ENCODE measurements at places on chromosomes 11 and 22.

DNA sequence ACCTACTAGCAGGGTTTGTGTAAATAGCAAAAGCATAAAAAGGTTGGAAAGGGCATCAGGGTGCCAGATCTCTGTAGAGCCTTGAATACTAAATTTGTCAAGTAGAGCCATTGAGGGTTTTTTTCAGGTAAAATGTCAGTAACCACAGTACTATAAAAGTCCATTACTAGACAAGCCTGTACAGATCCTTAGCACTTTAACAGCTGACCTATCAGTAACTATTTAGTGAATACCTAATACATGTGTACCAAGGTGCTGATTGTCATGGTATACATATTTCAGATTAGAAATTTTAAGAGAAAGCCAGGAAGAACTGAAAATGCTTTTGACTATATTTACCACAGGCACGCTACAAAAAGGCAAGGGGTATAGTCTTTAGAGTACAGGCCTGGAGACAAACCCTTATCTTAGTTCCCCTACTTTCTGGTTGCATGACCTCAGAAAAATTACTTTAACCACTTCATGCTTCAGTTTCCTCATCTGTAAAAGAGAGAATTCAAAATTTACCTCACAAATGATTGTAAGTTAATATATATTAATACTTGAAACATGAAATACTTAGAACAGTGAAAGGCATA, 57.9 kb downstream of the RAB38 start:
- no peak for DNase-seq

- DNase-seq: no peak
Measured at GRCh38 chr22:39253435-39254070, 8.8 kb upstream of the PDGFB start.

GRCh38 chr11:106271686-106272085, 194.2 kb downstream of the AASDHPPT start:
- DNase-seq: no peak

GRCh38 chr22:34688825-34689224, 377.1 kb upstream of the ISX start:
- DNase-seq: no peak

DNA sequence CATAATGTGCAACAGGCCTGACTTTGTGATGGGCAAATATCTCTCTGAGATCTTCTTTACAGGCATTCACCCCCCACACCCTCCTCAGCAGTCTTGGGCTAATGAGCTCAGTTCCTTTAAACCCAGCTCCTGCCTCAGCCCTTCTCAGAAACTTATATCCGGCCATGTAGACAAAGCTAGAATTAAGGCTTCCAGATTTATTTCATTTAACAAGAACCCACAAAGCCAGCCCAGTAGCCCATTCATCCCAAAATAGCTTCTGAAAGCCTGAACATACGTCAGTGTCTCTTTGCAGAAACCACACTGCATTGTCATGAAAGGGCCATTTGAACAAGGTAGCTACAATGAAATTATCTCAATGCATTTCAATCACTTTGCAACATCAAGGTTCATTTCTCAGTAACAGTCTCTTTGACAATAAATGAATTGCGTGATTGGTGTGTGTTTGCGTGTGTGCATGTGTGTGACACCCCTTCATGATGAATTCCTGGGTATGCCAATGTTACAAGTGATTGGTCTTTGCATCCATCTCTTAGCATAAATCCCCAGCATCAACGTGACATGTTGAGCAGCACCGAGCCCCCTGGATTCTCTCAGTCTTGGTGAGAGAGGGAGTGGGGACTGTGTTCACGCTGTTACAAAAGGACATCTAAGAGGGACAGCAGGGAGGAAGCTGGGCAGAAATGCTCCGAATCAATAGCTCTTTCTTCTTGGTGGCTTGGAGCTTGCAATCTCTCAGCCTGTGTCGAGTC, 299.6 kb downstream of the KIRREL3 start:
- DNase-seq: no peak

GRCh38 chr22:30183861-30184278, 62.7 kb downstream of the LIF start:
- DNase-seq: no peak

DNA sequence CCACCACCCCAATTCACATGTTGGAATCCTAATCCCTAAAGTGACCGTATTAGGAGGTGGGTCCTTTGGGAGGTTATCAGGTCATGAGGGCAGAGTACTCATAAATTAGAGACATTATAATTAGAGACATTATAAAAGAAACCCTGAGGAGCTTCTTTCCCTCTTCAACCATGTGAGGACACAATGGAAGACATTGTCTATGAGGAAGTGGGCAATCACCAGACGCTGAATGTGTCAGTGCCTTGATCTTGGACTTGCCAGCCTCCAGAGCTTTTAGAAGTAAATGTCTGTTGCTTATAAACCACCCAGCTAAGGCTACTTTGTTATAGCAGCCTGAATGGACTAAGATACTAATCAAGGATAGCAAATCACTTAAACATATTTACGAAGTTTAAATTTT, 14.8 kb downstream of the GAB2 start:
- DNase-seq: no peak

DNA sequence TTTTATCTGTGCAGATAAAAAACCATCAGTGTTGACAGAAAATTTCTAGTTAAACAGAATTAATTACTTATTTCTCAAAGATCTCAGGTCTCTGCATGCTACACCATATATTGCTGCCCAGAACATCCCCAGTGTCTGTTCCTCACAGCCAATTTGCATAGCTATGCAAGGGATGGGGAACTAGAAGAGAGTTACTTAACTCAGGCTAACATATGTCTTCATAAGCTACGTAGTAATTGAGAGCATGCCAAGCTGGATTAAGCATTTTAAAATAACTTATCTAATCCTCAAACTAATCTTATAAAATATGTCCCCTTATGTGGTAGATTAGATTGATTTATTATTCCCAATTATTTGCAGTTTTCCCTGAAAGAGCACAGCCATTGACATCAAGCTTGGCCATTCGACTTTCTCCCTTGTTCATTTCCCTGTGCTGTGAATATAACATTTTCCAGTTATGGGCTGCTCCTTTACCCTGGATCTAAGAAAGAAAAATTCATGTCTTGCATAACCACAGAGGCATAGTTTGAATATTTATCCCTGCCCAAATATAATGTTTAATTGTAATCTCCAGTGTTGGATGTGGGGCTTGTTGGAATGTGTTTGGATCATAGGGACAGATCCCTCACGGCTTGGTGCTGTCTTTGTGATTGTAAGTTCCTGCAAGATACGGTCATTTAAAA, 69.1 kb downstream of the C11orf87 start:
- DNase-seq: no peak

DNA sequence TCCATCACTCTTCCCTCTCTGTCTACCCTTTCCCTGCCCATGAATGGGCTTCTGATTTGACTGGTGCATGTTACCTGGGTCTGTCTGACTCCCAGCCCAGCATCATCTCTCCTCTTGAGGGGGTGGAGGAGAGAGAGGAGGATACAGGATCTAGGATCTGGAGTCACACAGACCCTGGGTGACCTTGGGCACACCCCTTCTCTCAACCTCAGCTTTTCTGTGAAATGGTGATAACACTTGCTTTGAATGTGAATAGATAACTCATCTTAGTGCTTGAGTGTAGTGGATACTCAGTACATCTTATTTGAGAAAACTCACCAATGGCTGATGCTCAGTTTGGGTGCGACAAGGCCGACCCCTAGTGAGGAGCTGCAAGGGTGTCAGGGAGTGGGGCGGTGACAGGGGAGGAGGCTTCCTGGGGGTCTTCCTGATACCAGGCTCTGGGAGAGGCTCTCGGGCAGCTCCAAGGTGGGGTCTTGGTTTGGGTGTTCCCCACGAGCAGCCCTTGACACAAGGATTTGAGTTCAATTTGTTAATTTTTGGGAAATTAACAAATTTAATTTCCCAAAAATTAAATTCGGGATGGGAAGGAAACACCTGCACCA, 9.0 kb downstream of the INCENP start:
- no peak for DNase-seq

DNA sequence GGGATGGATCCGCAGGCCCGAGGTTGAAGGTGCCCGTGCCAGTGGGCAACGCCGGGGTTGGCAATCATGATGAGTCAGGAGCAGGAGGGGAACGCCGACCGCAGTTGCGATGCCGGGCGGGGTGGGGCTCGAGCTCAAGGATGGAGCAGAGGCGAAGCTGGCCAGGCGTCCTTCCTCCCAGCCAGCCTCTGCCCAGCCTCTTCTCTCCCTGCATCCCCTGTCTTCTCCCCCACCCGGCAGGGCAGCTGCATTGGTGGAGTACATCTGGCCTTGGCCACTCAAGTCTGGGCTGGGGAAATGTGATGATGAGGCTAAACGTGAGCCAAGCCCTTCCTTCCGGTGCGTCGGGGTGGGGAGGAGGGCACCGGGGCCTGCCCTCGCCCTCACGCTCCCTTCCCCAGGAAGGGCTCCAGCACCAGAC, 3.9 kb downstream of the IFITM10 start:
- no peak for DNase-seq

GRCh38 chr22:49377306-49377705, 450.4 kb downstream of the BRD1 start:
- DNase-seq: no peak

- DNase-seq: no peak
Measured at GRCh38 chr22:44891293-44891747, 118.5 kb downstream of the PHF21B start.

DNA sequence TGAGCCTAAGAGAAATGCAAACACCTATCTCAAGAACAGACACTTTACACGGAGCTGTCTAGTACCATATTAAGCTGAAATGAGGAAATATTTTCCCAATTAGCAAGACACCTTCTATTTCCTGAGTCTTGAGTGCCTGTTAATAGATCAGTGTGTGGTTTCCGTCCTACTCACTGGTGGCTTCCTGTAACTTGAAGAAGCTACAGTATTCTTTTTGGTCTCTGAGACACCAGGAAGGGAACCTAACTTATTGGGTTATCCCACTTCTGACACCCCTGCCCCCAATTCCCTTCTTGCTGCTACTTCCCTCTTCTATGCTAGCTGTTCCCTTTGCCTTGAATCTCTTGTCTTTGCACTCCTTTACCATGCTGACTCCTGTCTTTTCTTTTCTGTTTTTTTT, 92.7 kb downstream of the FDX1 start:
- DNase-seq: no peak

DNA sequence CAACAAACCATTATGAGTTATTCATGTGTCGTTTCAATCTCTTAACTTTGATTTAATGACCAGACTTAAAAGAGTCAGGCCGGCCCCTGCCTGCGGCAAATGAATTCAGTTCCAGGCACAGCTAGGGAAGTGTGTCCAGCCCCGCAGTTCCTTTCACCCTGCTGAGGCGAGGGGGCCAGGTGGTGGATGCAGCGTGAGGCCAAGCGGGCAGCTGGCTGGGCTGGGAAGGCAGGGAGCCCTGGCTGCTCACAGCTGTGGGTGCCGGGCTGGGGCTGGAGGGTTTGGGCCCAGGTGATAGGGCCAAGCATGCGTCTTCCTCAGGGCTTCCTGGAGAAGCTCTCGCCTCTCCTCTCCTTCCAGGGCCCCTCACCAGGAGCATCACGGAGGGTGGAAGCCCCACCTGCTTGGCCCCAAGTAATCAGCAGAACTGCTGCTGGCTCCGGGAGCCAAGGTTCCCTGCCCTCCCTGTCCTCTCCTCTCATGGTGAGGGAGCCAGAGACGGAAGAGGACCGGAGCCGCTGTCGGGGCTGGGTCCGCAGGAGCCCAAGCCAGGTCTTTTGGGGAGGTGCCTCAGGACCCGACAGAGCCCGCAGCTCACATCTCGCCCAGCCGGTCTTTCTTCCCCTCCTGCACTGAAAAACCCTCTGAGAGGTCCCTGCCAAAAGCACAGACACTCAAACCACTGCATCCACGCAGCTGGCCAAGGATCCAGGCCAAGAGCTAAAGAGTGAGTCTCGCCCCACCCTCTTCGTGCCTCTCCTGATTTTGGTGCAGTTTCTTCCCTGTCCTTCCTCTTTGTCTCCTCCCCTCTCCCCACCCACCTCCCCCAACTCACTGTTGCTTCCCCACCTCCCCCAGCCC, 97.0 kb downstream of the ST3GAL4 start:
- DNase-seq: no peak

DNA sequence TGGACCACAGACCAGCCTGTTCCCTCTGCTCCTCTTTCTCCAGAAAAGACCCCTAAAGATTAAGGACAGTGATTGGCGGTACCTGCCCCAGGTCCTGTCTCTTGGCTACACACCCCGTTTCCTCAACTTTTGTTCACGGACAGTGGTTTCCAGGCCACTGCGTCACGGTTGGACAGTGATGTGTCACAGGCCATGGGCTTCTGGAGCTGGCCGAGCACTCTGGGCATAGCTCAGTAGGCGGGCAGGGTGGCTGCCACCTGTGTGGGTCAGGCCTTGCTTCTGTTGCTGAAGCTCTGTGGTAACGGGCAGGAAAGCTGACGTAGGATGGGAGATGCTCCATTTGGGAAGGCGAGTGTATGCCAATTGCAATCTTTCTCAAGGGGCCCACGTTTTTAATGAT, 13.6 kb downstream of the TUB start:
- DNase-seq: no peak

DNA sequence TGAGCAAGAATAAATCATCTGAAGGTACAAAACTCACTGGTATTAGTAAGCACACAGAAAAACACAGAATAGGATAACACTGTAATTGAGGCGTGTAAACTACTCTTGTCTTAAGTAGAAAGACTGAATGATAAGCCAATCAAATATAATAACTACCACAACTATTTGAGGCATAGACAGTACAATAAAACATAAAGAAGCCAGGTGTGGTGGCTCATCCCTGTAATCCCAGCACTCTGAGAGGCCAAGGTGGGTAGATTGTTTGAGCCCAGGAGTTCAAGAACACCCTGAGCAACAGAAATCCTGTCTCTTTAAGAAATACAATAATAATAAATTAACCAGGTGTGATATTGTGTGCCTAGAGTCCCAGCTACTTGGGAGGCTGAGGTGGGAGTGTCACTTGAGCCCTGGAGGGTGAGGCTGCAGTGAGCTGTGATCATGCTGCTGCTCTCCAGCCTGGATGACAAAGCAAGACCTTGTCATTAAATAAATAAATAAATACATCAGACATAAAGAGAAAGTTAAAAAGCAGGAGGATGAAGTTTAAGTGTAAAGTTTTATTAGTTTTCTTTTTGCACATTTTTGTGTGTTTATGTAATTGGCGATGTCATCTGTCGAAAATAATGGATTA, 390.6 kb downstream of the DYNC2H1 start:
- no peak for DNase-seq

All from stimulated activated CD8-positive, alpha-beta memory T cell treated with anti-CD3 and anti-CD28 coated beads, Interleukin-4, amount 100 ng/mL, for 1 hour (primary cell).